ENCODE measurements at places on chromosomes 11 and 22.
A peak's percentile ranks its signal among the peaks of the same experiment; 100 is the strongest.

DNA sequence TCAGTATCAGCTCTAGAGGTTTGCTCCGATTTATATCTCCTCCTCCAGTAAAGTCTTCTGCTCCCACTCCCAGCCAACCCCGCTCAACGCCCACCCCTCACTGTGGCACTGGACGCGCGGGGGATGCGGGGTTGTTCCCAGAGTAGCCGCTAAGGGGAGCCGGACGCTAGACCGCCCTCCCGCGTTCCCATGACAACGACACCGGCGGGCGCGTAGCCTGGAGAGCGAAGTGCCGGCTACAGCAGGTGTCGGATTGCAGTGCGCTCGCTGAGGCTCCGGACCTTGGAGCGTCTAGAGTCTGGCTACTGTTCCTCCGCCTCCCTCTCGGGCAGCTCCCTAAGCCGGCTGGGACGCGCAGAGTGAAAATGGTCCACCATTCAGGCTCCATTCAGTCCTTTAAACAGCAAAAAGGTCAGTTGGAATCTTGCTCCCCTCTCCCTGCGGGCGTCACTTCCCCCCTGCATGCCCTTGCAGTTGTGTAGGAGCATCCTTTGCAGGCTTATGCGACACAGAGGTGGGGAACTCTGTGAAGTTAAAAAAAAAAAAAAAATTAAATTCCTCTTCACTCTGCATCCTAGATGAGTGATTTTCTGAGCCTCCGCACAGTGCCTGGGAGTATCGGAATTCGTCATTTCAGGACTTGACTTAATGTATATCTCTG, at the start of gene ANO3:
Gene ANO3, plus strand, starts transcription at position 220 of the 661 bp plus-strand sequence. Its CDS starts 146 bp downstream, at position 366.
- peak; percentile 76 for DNase-seq

DNA sequence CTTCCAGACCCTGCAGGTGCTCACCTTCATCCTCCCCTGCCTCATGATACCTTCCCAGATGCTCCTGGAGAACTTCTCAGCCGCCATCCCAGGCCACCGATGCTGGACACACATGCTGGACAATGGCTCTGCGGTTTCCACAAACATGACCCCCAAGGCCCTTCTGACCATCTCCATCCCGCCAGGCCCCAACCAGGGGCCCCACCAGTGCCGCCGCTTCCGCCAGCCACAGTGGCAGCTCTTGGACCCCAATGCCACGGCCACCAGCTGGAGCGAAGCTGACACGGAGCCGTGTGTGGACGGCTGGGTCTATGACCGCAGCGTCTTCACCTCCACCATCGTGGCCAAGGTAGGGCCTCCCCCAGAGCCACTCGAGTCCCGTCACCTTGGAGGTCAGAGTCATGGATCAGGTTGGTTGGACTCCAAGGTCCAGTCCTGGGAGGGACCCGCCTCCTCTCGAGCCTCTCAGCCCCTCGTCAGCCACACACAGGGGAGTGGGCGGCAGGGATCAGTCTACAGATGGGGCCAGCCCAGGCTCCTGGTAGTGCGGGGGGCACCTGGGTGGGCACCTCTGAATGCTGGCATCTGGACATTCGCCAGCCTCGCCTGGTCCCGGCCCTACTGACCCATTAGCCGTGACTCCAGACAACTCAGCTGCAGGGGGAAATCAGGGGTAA, 34.8 kb upstream of the SLC22A12 start:
- no peak for DNase-seq

GRCh38 chr11:3160252-3161031, 4.7 kb downstream of the OSBPL5 start:
- DNase-seq, result peak; percentile 83

DNA sequence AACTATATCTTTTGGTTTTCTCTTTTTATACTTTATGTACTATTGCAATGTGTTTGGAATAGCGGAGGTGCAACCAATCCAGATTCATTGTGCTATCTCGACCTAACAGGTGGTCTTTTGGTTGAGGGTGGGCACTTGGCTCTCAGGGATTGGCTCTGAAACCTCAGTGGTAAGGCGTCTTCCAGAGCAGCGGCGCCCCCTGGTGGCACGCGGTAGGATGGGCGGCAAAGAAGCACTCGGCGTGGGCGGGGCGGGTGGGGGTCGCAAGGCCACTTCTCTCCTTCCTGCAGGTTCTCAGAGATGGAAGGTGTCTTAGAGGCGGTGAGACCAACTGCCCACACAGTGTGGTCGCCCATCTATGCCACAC, 19.2 kb upstream of the PLET1 start:
- DNase-seq, result peak; percentile 59

DNA sequence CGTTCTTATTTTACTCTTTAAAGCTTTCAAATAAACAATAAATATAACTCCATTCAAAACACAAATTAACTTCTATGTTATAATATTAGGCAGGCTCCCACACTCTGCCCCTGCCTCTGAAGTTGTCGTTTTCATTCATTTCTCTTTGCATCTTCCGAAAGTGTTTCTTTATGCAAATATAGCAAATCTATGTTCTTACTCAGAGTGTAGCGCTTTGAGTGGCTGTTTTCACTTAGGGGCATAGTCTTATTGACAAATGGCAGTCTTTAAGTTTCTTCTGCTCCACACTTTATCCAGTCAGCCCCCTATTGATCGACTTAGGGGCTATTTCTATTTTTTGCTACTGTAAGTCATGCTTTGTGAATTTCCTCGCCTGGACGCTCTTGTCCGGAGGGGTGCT, 45.3 kb upstream of the RTL6 start:
- DNase-seq, result no peak

- DNase-seq, result no peak
Observed at GRCh38 chr11:19730373-19730772, 17.7 kb downstream of the NAV2 start.

GRCh38 chr11:76686261-76687079, 15.9 kb upstream of the LRRC32 start:
- DNase-seq, result no peak

- DNase-seq, result no peak
Observed at GRCh38 chr11:41935241-41935640, 475.8 kb upstream of the LRRC4C start.

DNA sequence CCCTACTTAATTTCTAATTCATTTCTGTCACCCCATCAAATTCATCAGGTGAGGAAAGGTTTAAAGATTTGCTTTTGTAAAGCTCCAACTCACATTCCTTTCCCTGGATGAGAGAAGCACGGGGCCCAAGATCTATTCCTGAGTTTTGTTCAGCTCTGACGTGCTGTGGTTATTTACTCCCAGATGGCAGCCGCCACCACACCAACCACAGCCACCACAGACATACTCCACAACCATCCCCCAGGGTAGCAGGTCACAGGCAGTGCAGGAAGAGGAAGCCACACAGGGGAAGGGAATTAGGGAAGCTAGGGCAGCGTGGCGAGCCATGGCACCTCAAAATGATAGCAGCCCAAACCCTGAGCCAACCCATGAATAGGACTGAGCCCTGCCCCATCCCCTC, 63.5 kb upstream of the CSNK2A3 start:
- no peak for DNase-seq

DNA sequence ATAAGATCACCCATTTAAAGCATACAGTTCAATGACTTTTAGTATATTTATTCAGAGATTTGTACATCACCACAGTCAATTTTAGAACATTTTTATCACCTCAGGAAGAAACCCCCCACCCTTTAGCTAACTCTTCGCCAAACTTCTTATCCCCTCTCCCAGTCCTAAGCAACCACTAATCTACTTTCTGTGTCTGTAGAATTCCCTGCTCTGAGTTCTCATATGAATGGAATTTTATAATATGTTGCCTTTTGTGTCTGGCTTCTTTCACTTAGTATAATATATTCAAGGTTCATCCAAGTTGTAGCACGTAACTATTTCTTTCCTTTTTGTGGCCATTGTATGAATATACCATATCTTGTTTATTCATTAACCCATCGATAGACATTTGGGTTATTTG, 3.6 kb downstream of the ANKRD13D start:
- no peak for DNase-seq

- DNase-seq, result no peak
Observed at GRCh38 chr11:1308743-1309497, 512 bp downstream of the TOLLIP start.

- DNase-seq, result no peak
Observed at GRCh38 chr11:46914910-46915309, 3.4 kb downstream of the LRP4 start.

DNA sequence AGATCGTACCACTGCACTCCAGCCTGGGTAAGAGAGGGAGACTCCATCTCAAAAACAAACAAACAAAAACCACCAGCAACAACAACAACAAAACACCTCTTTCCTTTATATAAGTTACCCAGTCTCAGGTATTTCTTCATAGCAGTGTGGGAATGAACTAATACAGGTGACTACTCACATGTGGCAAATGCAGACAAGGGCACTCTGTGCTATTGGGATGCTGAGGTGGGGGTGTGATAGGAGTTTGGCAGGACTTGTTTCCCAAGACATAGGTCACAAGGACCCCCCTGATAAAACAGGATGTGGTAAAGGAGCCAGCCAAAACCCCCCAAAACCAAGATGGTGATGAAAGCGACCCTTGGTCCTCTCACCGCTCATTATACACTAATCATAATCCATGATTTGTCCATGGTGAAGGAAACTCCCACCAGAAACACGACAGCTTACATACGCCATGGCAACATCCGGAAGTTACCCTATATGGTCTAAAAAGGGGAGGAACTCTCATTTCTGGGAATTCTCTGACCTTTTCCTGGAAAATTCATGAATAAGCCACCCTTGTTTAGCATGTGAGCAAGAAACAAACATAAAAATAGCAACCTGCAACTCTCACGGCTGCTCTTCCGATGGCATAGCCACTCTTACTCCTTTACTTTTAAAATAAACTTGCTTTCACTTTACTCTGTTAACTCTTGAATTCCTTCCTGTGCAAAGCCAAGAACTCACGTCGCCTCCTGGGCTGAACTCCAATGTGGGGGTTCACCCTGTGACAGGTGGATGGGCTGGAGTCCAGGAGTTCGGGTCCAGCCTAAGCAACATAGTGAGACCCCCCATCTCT, 18.8 kb upstream of the INCENP start:
- DNase-seq, result peak; percentile 78

GRCh38 chr11:9643751-9644150, 20.1 kb upstream of the SWAP70 start:
- no peak for DNase-seq

DNA sequence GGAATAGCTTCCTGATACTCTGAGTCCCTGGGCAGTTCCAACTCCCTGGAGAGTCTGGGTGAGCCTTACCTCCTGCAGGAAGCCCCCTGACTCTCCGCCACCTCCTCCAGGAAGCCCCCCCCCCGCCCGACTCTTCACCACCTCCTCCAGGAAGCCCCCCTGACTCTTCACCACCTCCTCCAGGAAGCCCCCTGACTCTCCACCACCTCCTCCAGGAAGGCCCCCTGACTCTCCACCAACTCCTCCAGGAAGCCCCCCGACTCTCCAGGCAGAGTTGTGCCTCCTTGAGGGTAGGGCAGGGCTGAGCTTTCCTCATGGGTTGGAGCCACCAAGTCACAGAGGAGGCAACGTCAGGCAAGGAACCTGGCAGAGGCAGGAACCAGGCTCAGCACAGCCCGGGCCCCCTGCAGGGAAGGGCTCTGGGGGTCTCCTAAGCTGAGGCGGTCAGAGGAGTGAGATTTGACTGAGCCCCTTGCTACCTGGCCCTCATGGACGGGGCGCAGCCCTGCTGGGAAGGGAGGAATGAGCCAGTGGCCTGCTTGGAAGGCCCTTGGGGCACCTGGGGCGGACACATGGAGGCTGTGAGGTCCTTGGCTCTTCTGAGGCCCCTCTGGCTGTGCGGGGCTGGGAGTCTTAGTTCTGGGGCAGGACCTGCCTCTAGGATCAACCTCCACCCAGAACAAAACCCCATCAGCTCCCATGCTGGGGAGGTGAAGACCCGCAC, 18.1 kb downstream of the MRGPRG start:
- DNase-seq, result no peak

DNA sequence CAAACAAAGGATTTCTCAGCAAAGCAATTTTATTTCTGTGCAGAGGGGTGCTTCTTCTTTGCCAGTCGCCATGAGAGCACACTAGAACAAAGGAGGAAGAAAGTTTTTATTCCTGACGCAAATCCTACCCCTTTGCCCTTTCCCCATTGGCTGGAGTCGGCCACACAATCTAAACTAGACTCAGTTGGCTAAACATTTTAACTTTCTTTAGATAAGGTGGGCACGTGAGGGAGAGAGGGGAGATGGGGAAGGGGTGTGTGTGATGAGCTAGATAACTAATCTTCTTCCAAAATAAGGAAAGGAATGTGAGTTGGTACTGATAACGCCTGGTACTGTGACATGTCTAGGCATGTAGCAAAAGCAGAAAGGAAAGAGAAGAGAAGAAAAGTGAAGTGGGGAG, 626 bp downstream of the TRIM22 start:
- DNase-seq, result no peak

DNA sequence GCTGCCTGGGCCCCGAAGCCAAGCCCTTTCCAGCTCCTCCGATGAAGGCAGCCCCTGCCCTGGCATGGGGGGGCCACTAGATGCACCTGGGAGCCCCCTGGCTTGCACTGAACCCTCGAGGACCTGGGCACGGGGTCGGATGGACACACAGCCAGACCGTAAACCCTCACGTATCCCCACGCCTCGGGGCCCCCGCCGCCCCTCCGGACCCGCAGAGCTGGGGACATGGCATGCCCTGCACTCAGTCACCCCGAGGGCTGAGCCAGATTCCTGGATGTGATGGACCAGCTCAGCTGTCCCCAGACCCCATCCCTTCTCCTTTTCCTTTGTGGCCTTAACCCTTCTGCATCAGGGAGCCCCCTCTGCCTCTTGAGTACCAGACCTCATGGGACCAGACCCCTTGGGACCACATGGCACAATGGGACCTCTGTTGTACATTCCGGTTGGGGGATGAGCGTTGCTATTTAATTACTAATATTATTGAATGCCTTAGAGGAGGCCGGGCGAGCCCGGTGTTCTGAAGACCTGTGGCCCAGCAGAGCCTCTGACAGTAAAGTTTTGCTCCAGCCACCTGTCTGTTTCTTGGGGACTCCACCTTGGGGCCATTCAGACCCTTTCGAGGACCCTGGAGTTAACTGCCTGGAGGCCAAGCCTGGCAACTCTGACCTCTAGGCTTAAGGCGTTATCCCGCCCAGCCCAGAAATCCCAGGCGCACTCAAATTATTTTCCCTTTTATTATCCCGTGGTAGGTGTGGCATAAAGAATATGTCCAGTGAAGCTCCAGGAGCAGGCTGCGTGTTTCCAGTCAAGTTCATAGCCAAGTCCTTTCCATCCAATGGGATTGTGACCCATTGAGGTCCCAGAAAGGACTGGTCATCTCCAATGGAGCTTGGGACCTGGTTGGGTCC, 3.0 kb downstream of the RASL10A start:
- peak; percentile 36 for DNase-seq

- no peak for DNase-seq
Observed at GRCh38 chr22:38554281-38554680, 15.7 kb downstream of the DMC1 start.

- peak; percentile 48 for DNase-seq
Observed at GRCh38 chr22:42294034-42294985, 23.9 kb upstream of the TCF20 start.

DNA sequence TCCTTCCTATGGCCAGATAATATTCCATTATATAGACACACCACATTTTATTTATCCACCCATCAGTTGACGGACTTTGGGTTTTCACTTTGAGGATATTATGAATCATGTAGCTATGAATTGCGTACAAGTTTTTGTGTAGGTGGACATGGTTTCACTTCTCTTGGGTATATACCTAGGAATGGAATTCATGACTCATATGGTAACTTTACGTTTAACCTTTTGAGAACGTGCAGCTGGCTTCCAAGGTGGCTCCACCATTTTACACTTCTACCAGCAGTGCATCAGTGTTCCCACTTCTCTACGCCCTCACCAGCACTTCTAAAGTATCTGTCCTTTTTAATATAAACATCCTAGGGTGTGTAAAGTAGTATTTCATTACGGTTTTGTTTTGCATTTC, 112.0 kb downstream of the PLEKHA7 start:
- DNase-seq, result peak; percentile 6

Measured in SK-MEL-5 (cell line).